ENCODE measurements at places on chromosomes 12 and 14.

- DNase-seq, result no peak
Observed at GRCh38 chr12:71556875-71557274, 106.8 kb downstream of the ZFC3H1 start.

GRCh38 chr12:49109641-49110463, 795 bp downstream of the LMBR1L start:
- DNase-seq, result no peak

- no peak for DNase-seq
Observed at GRCh38 chr12:122121745-122122144, 43.2 kb downstream of the MLXIP start.

GRCh38 chr12:56241424-56242303, 11.8 kb downstream of the SLC39A5 start:
- DNase-seq, result no peak

DNA sequence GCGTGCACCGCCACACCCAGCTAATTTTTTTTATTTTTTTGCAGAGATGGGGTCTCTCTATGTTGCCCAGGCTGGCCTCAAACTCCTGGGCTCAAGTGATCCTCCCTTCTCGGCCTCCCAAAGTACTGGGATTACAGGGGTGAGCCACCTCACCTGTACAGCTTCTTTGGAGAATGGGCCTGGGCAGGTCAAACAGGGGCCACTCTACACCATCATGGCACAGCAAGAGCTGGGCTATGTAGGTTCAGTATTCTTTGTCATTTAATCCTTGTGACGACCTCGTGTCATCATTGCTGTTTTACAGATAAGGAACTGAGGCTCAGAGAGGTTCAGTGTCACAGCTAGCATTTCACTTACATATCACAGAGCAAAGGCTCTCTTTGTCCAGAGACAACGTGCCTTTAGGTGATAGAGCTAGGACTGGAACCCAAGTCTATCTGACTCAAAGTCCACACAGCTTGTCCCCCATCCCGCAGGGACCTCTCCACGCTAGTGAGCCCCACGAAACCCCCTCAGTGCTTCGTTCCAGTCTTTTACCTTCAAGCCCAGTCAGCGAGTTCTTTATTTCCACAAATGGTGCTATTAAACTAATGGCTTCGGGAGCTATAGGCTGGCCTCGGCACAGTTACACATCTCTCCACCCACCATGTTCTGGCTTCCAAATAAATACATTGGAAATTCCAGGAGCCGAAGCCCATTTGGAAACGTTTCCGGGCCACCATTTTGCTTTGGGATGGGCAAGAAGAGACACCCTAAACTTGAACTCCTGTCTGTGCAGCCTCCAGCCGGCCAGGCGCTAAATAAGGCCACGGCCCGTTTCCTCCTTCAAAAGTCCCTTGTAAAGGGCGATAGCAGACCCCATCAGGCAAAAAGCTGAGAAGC, 660 bp upstream of the MAP1LC3B2 start:
- DNase-seq, result no peak

- no peak for DNase-seq
Observed at GRCh38 chr12:89501793-89502192, 22.8 kb downstream of the GALNT4 start.

- no peak for DNase-seq
Observed at GRCh38 chr12:81461163-81461562, 298.0 kb downstream of the PPFIA2 start.

- DNase-seq, result no peak
Observed at GRCh38 chr12:81084811-81085350, 7.0 kb downstream of the ACSS3 start.

DNA sequence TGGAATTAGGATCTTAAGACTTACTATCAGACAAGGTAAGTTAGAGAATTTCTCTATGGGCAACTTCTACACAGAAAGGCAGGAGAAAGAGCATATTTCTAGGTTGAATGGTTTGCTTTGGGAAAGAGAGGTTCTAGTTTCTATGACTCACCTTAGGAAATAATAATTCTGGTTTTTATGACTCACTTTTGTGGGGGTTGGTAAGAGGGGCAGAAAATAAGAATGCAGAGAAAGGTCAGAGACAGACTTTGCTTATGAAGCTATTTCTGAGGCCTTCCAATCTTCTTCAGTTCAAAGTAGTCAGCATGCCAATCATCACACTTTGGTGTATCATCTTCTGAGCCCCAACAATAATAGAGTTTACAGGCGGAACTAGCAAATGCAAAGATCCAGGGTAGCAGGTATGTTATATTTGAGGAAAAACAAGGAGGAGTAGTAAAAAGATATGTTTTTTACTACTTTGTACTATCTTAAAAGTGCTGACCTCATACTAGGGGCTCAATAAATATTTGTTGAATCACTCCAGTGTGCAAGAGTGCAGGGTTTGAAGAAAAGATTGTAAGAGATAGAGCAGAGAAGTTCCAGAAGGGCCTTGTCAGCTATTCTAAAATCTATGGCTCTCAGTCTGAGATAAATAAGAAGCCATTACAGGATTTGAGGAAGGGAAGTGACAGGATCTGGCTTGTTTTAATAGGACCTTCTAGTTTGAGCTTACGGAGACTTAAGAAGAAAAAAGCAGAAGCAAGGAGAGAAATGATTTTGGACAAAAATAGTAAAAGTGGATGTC, 56.7 kb upstream of the LRFN5 start:
- no peak for DNase-seq

DNA sequence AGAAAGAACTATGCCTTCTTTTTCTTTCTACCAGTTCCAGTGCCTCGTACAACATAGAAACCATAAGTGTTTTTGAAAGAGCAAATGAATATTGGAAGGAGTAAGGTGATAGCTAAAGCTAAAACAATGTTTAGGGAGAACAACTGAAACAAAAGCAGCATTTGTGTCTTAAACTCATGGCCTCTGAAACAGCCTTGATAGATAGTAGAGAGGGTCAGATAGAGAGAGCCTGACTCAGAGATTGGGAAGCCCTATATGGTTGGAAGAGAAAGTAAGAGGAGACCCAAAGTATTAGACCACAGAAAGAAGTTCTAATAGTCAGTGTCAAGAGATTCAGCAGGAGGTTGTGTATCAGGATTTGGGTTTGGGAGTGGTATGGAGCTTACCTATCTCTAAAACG, 79.6 kb upstream of the IFNG-AS1 start:
- DNase-seq, result no peak

- DNase-seq, result no peak
Observed at GRCh38 chr12:92337128-92337527, 191.5 kb upstream of the BTG1 start.

All from SIG-M5 (cell line).